ENCODE measurements at places on chromosomes 1 and 21. TPM values are rescaled to one million over a fixed set of nuclear protein-coding genes. Genes with fewer than 3 reads are reported as not detected.

DNA sequence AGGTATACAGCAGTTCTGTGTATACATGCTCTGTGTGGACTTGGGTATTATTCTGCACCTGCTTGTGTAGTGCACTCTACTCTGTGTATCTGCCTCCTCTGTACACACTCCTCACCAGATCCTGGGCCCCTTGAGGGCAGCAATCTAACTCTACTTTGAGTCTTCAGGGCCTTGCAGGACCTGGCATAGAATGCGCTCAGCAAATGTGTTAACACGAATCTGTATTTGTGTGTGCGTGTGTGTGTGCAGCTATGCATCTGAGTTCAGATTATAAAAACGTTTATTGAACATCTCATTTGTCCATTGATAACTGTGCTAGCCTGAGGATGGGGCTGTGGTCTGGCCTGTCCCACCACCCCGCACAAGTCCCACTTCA is 3.9 kb upstream of the MEF2D start:
- no peaks in the 10 kb centered on the region for H3K27me3 ChIP-seq
- no peaks in the 10 kb centered on the region for H3K36me3 ChIP-seq
- DNase-seq = no peak
- peak overlapping the region; percentile 89 for H3K27ac ChIP-seq
- H3K4me3 ChIP-seq = peak overlapping the region; percentile 55

DNA sequence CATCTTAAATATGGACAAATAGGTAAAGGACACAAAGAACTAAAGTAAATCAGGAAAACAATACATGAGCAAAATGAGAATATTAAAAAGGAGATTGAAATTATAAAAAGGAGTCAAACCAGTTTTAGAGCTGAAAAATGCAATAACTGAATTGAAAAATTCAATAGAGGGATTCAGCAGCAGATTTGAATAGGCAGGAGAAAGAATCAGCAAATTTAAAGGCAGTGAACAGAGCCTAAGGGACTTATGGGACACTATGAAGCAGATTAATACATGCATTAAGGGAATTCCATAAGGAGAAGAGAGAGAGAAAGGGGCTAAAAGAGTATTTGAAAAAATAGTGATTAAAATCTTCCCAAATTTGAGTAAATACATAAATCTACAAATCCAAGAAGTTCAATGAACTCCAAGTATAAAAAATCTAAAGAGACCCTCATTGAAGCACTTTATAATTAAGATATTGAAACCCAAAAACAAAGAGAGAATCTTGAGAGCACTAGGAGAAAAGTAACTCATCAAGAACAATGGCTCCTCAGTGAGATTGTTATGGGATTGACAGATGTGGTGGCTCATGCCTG is 2.9 kb downstream of the CFAP107 start:
- no peak overlapping the region for H3K27ac ChIP-seq
- no peaks in the 10 kb centered on the region for H3K27me3 ChIP-seq
- H3K36me3 ChIP-seq = no peaks in the 10 kb centered on the region
- DNase-seq = no peak

- no peak overlapping the region for H3K27ac ChIP-seq
- no peak overlapping the region for H3K4me3 ChIP-seq
- DNase-seq = no peak
- H3K36me3 ChIP-seq = no peaks in the 10 kb centered on the region
- H3K27me3 ChIP-seq = no peaks in the 10 kb centered on the region
These were observed 18.4 kb upstream of the EVI5 start for GRCh38 chr1:92803140-92803887.

- no peaks in the 10 kb centered on the region for H3K36me3 ChIP-seq
- no peaks in the 10 kb centered on the region for H3K27me3 ChIP-seq
- H3K4me3 ChIP-seq = no peak overlapping the region
- no peak for DNase-seq
- H3K27ac ChIP-seq = no peak overlapping the region
These were observed 27.6 kb downstream of the NCF2 start for GRCh38 chr1:183562701-183563100.

- H3K27ac ChIP-seq = peak overlapping the region; percentile 65
- peaks cover 37% of the 10 kb centered on the region for H3K4me1 ChIP-seq
- peaks cover 6% of the 10 kb centered on the region for H3K36me3 ChIP-seq
- DNase-seq = peak; percentile 55
- H3K27me3 ChIP-seq = no peaks in the 10 kb centered on the region
These were observed 11.9 kb downstream of the PIGV start for GRCh38 chr1:26799479-26800142.

The FLG2 gene
- total RNA-seq = not detected

DNA sequence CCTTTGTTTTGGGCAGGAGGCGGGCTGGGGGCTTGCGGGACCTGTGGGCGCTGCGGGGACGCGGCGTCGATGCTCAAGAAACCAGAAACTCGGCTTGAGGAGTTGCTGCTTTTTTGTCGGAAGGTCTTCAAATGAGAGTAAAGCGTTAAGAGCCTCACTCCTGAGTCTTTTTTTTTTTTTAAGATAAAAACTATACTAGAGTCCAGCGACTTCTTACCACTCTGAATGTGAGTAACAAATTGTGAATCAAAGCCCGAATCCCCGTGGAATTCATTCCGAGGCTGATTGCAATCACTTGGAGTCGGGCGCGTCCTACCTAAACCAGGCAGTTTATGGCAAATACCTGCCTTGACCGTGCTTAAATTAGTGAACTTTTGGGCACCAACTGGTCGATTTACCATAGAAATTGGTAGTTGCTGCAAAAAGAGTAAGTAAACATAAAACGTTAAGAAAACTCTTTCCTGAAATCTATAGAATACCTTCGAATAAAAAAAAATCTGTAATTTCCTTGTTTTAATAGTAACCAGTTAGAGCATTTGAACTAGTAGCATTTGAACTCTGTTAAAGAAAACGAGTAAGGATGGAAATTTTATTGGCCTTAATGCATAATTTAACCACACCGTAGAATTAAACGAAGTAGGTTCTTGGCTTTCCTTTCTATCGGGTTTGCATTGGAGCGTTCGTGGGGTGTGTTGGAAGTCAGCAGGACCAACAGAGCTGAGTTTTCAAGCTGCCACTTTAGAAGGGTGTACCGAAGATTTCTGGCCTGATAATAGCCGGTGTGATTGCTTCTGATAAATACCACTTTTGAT is 769 bp downstream of the GPSM2 start:
- DNase-seq = no peak
- no peaks in the 10 kb centered on the region for H3K36me3 ChIP-seq
- H3K4me3 ChIP-seq = peak overlapping the region; percentile 66
- no peaks in the 10 kb centered on the region for H3K27me3 ChIP-seq
- H3K27ac ChIP-seq = peak overlapping the region; percentile 52

The BCAR3 gene
- 0.62 TPM for total RNA-seq

GRCh38 chr21:38401191-38401926 is 96.9 kb downstream of the ERG start:
- no peaks in the 10 kb centered on the region for H3K4me1 ChIP-seq
- H3K27ac ChIP-seq = no peak overlapping the region
- H3K4me3 ChIP-seq = no peak overlapping the region
- DNase-seq = no peak
- H3K27me3 ChIP-seq = peaks cover 3% of the 10 kb centered on the region
- no peaks in the 10 kb centered on the region for H3K36me3 ChIP-seq

GRCh38 chr1:7293702-7294629 is 477.1 kb upstream of the VAMP3 start:
- DNase-seq = no peak
- H3K27me3 ChIP-seq = no peaks in the 10 kb centered on the region
- H3K4me3 ChIP-seq = no peak overlapping the region
- H3K4me1 ChIP-seq = no peaks in the 10 kb centered on the region

DNA sequence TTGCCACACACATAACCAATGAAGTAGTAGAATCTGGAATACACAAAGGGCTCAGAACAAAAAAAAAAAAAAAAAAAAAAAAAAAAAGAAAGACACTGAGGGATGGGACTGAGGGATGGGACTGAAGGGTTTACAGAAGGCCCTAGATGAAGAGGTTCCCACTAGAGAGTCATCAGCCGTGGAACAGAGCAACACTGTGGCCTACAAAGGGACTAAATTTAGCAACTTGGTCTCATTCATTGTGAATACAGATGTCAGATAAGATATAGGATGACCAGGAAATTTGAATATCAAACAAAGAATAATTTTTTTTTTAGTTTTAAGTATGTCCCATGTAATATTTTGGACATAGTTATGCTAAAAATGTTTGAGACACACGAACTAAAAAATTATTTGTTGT is 62.1 kb downstream of the GLUL start:
- no peaks in the 10 kb centered on the region for H3K27me3 ChIP-seq
- no peak overlapping the region for H3K27ac ChIP-seq
- no peak overlapping the region for H3K4me3 ChIP-seq
- no peak for DNase-seq

DNA sequence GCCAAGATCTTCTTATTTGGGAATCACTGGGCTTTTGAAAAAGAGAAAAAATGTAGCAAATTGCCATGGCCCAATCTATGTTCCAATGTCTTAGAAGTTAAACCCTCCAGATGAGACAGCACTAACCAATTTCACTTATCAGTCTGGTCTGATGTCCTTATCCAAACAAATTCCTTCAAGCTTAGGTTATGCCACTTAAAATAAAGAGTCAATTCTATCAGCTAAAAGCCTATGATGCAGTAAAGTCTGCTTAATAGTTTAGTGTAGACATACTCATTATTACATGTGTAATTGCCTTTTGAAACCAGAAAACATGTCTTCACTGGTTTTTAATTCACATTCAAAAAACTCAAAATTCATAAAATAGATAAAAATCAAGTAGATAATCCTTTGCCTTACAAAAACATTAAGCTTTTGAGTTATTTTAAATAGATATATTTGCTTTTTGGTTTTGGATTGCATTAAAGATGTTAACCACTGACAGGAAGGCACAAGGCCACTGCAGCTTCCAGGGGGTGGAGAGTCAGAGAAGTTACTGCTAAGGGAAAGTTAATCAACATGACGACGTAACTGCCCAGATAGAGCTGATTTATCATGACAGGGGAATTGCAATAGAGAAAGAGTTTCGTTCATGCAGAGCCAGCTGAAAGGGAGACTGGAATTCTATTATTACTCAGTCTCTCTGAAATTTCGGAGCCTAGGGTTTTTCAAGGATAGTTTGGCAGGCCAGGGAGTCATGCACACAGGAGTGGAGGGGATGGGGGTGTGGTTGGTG is 106.1 kb downstream of the MAP3K21 start:
- DNase-seq = no peak
- H3K36me3 ChIP-seq = no peaks in the 10 kb centered on the region
- H3K4me3 ChIP-seq = no peak overlapping the region
- no peaks in the 10 kb centered on the region for H3K4me1 ChIP-seq

- DNase-seq = no peak
- H3K4me1 ChIP-seq = peaks cover 25% of the 10 kb centered on the region
- peaks cover 59% of the 10 kb centered on the region for H3K36me3 ChIP-seq
- H3K27ac ChIP-seq = peak overlapping the region; percentile 1
- H3K4me3 ChIP-seq = no peak overlapping the region
These were observed 40.2 kb upstream of the MPZL1 start for GRCh38 chr1:167681451-167682098.

The ANGPTL3 gene
- total RNA-seq = not detected

The S100B gene
- 0.91 TPM for total RNA-seq

GRCh38 chr1:94658221-94658620 is 116.7 kb upstream of the F3 start:
- H3K27me3 ChIP-seq = no peaks in the 10 kb centered on the region
- no peak overlapping the region for H3K27ac ChIP-seq
- H3K4me1 ChIP-seq = no peaks in the 10 kb centered on the region
- no peak overlapping the region for H3K4me3 ChIP-seq
- no peak for DNase-seq

DNA sequence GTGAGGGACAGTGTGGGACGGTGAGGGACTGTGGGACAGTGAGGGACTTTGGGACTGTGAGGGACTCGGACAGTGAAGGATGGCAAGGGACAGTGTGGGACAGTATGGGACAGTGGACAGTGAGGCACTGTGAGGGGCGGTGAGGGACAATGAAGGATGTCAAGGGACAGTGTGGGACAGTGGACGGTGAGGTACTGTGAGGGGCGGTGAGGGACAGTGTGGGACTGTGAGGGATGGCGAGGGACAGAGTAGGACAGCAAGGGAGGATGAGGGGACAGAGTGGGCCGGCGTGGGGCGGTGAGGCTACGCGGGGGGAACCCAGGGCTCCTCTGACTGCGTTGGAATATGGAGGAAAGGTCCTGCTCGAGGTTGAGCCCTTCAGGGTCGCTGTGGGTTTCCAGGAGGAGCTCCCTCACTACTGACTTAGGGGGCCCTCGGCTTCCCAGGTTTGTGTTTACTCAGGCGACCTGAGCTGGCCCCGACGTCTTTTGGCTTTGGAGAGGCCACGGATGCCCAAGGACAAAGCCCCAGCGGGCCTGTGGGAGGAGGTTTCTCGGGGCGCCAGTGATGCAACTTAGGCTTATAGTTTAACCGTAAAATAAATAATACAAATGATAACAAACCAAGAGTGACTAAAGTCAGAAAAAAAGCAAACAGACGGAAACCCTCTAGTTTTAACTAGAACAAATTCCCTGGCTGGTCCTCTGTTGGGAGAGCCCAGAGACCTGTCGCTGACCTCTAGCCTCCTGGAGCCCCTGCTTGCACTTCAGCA is 1.1 kb upstream of the ERRFI1 start:
- no peaks in the 10 kb centered on the region for H3K36me3 ChIP-seq
- H3K27me3 ChIP-seq = peaks cover 6% of the 10 kb centered on the region
- H3K4me1 ChIP-seq = peaks cover 12% of the 10 kb centered on the region
- DNase-seq = no peak
- H3K27ac ChIP-seq = no peak overlapping the region

The SH2D2A gene
- 170 TPM for total RNA-seq

DNA sequence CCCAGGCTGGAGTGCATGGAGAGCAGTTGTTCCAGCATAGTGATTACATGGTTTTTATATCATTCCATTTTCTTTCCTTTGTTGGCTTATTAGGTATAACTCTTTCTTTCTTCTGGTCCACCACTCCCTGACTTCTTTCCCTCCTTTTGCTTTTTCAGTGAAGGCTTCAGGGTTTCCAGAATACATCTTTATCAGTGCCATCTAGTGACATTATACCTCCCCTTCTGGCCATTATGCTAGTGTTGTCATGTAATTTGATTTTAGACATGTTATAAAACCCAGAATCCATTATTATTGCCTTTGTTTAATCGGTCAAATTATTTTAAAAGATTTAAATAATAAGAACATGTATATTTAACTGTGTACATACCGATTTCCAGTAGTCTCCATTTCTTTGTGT is 10.6 kb downstream of the RNU1-1 start:
- no peaks in the 10 kb centered on the region for H3K36me3 ChIP-seq
- no peak for DNase-seq
- H3K4me1 ChIP-seq = no peaks in the 10 kb centered on the region
- H3K27me3 ChIP-seq = no peaks in the 10 kb centered on the region

DNA sequence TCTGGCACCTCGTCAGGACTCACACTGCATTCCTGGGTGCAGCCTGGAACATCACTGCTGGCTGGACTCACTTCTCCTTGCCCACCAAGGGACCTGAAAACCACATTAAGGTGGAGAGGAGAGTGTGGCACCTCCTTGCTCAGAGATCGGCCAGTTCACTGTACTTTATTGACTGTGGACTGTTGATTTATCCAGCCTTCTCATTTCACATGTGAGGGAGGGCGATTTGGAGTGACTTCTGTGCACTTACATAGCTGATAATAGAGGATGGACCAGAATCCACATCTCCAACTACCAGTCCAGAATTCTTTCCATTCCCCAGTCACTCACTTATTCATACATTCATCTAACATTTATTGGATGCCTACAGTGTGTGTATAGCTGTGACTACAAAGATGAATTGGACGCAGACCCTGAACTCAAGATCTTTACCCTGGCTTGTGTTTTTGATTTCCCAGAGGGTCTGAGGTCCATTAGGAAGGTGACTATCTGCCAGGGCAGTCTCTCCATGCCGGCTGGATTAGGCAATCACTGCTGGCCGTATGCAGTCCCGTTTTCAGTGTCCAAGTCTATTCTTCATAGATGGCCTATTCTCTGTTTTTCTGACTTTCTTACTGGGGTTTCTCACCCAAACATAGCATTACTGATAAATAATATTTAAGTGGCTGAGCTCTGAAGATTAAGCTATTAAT is 233.5 kb upstream of the SGIP1 start:
- peaks cover 32% of the 10 kb centered on the region for H3K4me1 ChIP-seq
- H3K36me3 ChIP-seq = no peaks in the 10 kb centered on the region
- H3K27me3 ChIP-seq = no peaks in the 10 kb centered on the region
- no peak for DNase-seq
- H3K4me3 ChIP-seq = peak overlapping the region; percentile 4
